ENCODE measurements at places on chromosomes 6 and 20.

GRCh38 chr6:23228439-23229024 lies 659.2 kb downstream of the HDGFL1 start:
- DNase-seq = no peak

DNA sequence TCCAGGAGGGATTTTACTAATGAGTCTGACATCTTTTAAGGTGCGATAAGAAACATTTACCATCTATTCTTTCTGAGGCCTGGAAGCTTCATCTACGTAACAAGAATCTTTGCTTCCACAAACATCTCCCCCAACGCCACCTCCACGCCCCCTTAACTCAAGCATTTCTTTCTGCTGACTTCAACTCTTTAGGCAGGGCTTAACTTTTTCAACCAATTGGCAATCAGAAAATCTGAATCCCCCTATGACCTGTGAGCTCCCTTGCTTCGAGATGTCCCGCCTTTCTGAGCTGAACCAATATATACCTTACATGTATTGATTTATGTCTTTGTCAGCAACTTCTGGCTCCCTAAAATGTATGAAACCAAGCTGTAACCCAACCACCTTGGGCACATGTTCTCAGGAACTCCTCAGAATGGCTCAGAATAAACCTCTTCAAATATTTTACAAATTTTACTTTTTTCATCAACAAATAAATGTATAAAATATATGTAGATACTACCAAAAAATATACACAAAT lies 11.5 kb downstream of the OR2H2 start:
- no peak for DNase-seq

DNA sequence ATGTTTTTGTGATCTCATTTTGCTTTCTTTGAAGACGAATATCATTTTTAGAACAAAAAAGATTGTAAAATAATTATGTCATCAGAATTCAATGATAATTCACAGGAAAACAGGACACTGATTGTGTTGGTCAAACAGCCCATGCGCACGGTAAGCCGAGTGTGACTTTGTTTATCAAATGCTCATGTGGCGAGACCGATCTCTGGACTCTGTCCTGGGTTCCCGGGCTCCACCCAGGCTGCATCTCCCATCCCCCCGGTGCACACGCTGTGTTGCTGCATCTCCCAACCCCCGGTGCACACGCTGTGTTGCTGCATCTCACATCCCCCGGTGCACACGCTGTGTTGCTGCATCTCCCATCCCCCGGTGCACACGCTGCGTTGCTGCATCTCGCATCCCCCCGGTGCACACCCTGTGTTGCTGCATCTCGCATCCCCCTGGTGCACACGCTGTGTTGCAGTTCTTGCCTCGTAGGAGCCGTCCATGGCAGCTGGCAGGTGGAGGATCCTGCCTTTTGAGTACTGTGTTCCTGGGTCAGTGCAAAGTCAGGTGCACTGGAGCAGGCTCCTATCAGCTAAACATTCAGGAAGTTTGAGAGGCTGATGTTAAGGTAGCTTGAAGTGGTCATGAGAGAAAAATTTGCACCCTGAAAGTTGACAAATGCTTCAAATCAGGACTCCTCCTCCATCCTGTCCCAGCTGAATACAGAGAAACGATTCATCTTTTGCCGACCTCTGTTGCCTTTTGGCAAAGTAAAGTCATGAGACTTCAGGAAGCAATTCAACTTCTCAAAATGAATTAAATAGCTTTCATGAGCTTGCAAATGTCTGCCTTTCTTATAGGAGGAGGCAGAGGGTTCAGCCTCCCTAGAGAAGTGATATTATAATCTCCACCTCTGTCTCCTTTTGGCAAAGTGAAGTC lies 77.1 kb upstream of the FRMD1 start:
- no peak for DNase-seq

DNA sequence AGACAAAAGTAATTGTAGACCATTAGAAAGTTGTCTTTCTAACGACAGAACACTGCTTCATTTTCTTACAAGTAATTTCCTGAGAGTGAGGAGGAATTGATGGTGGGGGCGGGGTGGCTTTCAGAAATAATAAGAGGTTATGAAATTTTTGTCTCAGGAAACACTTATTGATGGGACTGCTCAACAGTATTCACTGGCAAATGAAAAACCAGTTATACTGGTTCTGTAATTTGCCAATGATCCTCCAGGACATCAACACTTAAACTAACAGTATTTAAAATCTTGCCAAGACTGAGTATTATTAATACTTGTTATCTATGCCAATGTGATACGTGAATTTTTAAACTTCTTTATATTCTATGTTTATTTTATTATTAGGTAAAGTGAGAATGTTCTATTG lies 41.8 kb upstream of the FUT9 start:
- DNase-seq = no peak

GRCh38 chr6:72939004-72939403 lies 286.3 kb downstream of the KHDC1L start:
- DNase-seq = no peak

DNA sequence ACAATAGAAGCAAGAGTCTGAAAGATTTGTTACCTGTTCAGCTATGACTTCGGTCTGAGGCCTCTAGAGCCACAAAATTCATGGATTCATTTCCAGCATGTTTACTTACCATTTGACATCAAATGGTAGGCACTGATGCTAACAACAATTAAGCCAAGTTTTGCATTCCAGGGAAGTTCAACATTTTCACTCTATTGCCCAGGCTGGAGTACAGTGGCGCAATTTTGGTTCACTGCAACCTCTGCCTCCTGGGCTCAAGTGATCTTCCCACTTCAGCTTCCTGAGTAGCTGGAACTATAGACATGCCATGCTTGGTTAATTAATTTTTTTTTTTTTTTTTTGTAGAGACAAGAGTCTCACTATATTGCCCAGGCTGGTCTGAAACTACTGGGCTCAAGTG lies 114.1 kb upstream of the SGK1 start:
- no peak for DNase-seq

DNA sequence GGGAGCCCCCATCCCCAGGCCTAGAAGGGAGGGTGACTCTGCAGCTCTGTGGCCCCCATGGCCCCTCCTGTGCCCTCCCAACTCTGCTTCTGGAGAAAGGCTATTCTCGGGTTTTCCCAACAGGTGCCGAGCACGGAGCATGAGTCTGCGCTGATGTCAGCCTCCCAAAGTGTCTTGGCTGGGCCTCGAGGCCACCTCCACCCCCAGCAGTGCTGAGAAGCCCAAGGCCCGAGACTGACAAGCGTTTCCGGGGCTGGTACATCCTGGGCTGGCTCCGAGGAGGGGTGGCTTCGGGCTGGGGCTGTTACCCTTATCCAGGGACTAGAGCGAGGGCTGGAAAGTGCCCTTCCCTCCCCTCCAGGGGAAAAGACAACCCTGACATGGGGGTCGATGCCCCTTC lies 60.2 kb upstream of the GATA5 start:
- DNase-seq = no peak

DNA sequence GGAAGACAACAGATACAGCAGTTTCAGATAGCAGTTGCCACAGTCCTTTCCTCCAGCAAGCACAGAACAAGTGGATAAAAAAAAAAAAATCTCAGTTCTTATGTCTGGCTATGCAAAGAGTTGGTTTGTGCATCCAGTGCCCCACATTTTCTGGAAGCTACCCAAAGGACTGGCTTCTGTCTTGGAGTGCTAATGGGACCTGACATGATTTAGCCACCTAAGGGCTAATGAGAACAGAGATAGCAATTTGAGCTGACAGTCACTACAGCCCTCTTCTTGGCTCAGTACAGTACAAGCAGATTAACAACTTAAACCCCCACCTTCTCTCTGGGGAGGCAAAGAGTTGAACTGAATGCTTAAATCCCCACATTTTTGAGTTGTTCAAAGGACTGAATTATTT lies 976.8 kb downstream of the TBC1D32 start:
- DNase-seq = no peak

- no peak for DNase-seq
These were observed 20.1 kb downstream of the CENPW start for GRCh38 chr6:126359936-126360537.

GRCh38 chr6:134421501-134421900 lies 103.6 kb upstream of the SGK1 start:
- no peak for DNase-seq

- no peak for DNase-seq
These were observed 7.1 kb downstream of the TDP2 start for GRCh38 chr6:24659561-24659960.

DNA sequence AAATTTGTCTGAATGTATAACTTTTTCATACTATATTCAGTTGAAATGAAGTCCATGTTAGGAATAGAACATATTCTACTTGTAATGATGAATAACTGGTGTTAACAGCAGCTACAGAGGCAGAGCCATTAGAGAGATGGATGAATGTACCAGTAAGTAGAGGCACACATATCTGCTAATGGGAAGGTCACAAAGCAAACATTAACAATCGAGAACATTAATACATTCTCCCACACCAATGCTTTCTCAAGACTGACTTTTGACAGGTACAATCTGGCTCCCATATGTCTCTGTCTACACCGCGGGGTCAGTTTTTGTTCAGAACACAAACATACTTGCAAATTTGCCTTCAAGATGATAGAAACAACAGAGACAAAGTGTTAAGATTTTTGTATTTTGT lies 776.0 kb upstream of the MANEA start:
- DNase-seq = no peak
